Body of pancreas (tissue), 4 donors: ENCODE measurements at places on chromosomes 7 and 10. TPM values are rescaled to one million over a fixed set of nuclear protein-coding genes. Genes with fewer than 3 reads are reported as not detected.

Gene MMRN2
- 17.4 TPM for total RNA-seq

Gene LIPK
- total RNA-seq = not detected

Gene OR2A5
- total RNA-seq = not detected

Gene GRID2IP
- total RNA-seq = 1.6 TPM

Gene TMEM236
- 0.52 TPM for total RNA-seq

Gene C7orf57
- 0.26 TPM for total RNA-seq

Gene DENND11
- 31.9 TPM for total RNA-seq

Gene MEIG1
- total RNA-seq = not detected

Gene MDFIC
- total RNA-seq = 12.5 TPM

Gene SMNDC1
- 7.6 TPM for total RNA-seq

Gene TMEM273
- 9.3 TPM for total RNA-seq

Gene HOGA1
- total RNA-seq = 16.3 TPM

Gene KIF11
- total RNA-seq = 0.66 TPM

Gene STEAP4
- 14.3 TPM for total RNA-seq

- no peaks in the 10 kb centered on the region for H3K27me3 ChIP-seq
- H3K36me3 ChIP-seq = no peaks in the 10 kb centered on the region
- H3K4me3 ChIP-seq = no peak overlapping the region
These were observed 120.4 kb downstream of the PKD1L1 start for GRCh38 chr7:47827871-47828270.

DNA sequence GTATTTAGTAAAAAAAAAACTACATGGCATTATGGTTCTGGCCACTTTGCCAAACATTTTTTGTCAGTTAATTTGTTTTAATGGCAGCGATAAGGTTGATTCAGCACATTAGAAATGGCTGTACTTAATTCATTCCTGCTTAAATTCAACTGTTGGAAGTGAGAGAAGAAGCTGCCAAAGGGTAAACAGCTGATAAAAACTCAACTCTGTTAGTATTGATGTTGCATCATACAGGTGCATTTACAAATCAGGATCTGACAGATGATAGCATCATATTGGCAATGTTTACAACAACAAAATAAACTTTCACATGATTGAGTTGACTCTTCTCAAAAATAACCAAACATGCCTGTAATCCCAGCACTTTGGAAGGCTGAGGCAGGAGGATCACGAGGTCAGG is 444.3 kb downstream of the IPMK start:
- no peaks in the 10 kb centered on the region for H3K4me1 ChIP-seq
- H3K27me3 ChIP-seq = no peaks in the 10 kb centered on the region
- H3K4me3 ChIP-seq = no peak overlapping the region
- DNase-seq = no peak
- no peak overlapping the region for H3K27ac ChIP-seq
- H3K36me3 ChIP-seq = no peaks in the 10 kb centered on the region

- no peaks in the 10 kb centered on the region for H3K27me3 ChIP-seq
- DNase-seq = no peak
- no peak overlapping the region for H3K27ac ChIP-seq
- H3K4me1 ChIP-seq = no peaks in the 10 kb centered on the region
These were observed 713.5 kb downstream of the SORCS1 start for GRCh38 chr10:106450966-106451365.

- no peak for DNase-seq
- H3K4me1 ChIP-seq = peaks cover 21% of the 10 kb centered on the region
- peaks cover 9% of the 10 kb centered on the region for H3K36me3 ChIP-seq
- H3K27ac ChIP-seq = peak overlapping the region; percentile 21
- peak overlapping the region; percentile 19 for H3K4me3 ChIP-seq
These were observed 1.1 kb downstream of the ZNF777 start for GRCh38 chr7:149459540-149460452.

DNA sequence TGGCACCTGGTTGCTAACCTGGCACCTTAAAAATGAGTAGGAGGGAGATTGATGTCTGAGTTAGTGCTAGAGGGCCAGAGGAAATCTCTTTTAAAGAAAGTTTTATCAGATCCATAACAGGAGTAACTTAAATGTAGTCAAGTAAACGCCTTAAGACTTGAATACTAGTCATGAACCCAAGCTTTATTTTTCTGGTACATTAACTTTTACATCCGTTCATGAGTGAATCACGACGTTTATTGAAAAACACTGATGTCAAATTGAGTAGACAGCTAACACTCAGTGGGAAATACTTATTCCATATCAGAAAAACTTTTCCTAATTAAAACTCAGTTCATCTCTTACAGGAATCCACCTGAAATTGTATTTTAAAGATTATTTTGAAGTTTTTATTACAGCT is 6.9 kb upstream of the LAMB1 start:
- H3K36me3 ChIP-seq = no peaks in the 10 kb centered on the region
- DNase-seq = no peak
- no peak overlapping the region for H3K4me3 ChIP-seq

DNA sequence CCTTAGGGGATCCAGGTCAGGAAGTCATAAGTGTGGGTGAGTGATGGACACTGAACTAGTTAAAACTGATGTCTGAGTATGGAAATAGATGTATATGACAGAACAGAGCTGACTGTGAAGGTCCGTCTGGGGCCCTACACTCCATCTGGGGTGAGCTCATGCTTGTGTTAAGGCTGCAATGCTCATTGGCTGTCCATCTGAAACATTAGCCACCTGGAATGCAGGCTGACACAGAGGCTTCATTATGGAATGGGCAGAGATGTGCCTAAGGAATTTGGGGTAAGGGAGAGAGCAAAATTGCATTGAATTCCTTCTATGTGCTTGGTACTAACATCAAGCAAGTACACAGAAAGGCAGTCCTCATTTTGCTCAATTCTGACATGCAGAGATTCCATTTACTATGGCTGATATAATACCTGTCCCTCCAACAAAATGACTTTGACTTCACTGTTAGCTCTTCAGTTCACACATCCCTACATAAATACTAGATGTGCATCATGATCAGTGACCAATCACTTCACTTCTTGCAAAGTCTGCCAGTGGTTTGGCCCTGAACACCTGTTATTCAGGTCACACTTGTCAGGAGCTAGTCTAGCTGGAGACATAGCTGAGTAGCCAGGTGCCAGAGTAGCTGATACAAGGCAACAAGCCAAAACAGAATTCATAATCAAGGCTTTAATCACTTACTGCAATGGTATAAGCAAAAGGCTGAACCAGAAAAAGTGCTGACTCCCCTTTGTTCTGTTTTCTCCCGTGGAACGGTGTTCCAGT is 128.9 kb upstream of the VWC2 start:
- H3K4me1 ChIP-seq = no peaks in the 10 kb centered on the region
- H3K27ac ChIP-seq = no peak overlapping the region
- H3K4me3 ChIP-seq = no peak overlapping the region
- H3K36me3 ChIP-seq = no peaks in the 10 kb centered on the region

GRCh38 chr7:118735441-118735840 is 510.9 kb downstream of the ANKRD7 start:
- H3K4me1 ChIP-seq = no peaks in the 10 kb centered on the region
- no peak for DNase-seq
- H3K36me3 ChIP-seq = no peaks in the 10 kb centered on the region
- H3K4me3 ChIP-seq = no peak overlapping the region
- H3K27me3 ChIP-seq = no peaks in the 10 kb centered on the region

GRCh38 chr10:8702181-8702580 is 647.7 kb downstream of the GATA3 start:
- H3K27ac ChIP-seq = no peak overlapping the region
- no peaks in the 10 kb centered on the region for H3K36me3 ChIP-seq
- no peaks in the 10 kb centered on the region for H3K27me3 ChIP-seq
- no peaks in the 10 kb centered on the region for H3K4me1 ChIP-seq

DNA sequence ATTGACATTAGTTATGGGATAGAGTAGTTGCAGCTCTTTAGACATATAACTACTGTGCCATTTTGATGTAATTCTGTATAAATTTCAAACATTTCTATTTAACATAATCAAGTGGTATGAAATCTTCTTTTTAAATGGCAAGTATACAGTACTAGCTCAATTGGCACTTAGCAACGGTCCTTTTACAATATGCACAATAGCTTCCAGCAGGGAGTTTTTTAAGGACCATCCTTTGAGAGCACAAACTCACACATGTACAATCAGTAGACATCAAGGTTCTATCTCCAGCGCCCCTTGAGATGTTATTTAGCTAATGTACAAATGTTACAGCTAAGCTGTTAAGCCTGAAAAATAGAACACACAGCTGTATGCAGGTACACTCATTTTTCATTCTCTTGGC is 480.7 kb downstream of the TFEC start:
- no peak for DNase-seq
- H3K27ac ChIP-seq = no peak overlapping the region
- no peak overlapping the region for H3K4me3 ChIP-seq
- H3K4me1 ChIP-seq = no peaks in the 10 kb centered on the region

- peak overlapping the region; percentile 27 for H3K4me3 ChIP-seq
- H3K36me3 ChIP-seq = no peaks in the 10 kb centered on the region
- H3K27ac ChIP-seq = peak overlapping the region; percentile 91
- H3K27me3 ChIP-seq = no peaks in the 10 kb centered on the region
These were observed 986 bp upstream of the PDGFA start for GRCh38 chr7:520503-521161.

- H3K27me3 ChIP-seq = no peaks in the 10 kb centered on the region
- H3K4me3 ChIP-seq = no peak overlapping the region
- no peaks in the 10 kb centered on the region for H3K36me3 ChIP-seq
- H3K27ac ChIP-seq = peak overlapping the region; percentile 65
- H3K4me1 ChIP-seq = no peaks in the 10 kb centered on the region
These were observed 44.0 kb downstream of the COL13A1 start for GRCh38 chr10:69845574-69846292.

- H3K27me3 ChIP-seq = no peaks in the 10 kb centered on the region
- peak overlapping the region; percentile 47 for H3K27ac ChIP-seq
- peaks cover 16% of the 10 kb centered on the region for H3K4me1 ChIP-seq
- H3K4me3 ChIP-seq = no peak overlapping the region
- no peak for DNase-seq
- no peaks in the 10 kb centered on the region for H3K36me3 ChIP-seq
These were observed 82.7 kb downstream of the SLC37A3 start for GRCh38 chr7:140315498-140316164.

GRCh38 chr7:124992851-124993562 is 63.4 kb upstream of the POT1 start:
- DNase-seq = peak; percentile 11
- no peaks in the 10 kb centered on the region for H3K4me1 ChIP-seq
- no peak overlapping the region for H3K27ac ChIP-seq
- no peak overlapping the region for H3K4me3 ChIP-seq
- H3K36me3 ChIP-seq = no peaks in the 10 kb centered on the region

GRCh38 chr10:85212526-85212925 is 884.1 kb downstream of the CCSER2 start:
- no peak overlapping the region for H3K4me3 ChIP-seq
- no peaks in the 10 kb centered on the region for H3K36me3 ChIP-seq
- H3K27ac ChIP-seq = no peak overlapping the region
- DNase-seq = no peak

DNA sequence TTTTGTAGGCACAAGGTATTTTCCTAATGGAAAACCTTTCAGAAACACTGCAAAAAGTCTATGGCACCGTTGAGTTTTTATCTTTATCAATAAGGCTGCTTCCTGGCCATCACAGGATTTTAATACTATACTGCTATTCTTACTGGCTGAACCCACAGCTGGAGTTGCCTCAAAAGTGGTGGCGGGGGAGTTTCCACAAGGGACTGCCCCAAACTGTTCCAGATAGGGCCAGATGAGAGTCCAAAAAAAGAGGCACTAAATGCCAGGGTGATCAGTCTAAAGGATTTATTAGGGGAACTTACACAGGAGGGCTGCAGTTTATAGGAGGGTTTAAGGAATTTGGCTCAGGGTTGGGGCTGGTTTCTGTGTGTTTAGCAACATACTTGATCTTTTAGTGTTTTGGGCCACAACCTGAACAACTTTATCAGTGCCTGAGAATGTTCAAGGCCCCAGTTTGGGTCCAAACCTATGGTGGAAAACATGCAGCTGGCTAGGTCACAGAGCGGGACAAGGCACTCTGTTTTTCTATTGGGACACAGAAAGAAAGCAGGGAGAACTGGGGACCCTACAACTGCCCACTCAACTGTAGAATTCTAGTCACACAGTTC is 41.4 kb downstream of the STAM start:
- peaks cover 10% of the 10 kb centered on the region for H3K4me1 ChIP-seq
- no peaks in the 10 kb centered on the region for H3K27me3 ChIP-seq
- no peak for DNase-seq
- no peaks in the 10 kb centered on the region for H3K36me3 ChIP-seq
- no peak overlapping the region for H3K4me3 ChIP-seq

GRCh38 chr7:97865104-97865503 is 7.1 kb downstream of the ASNS start:
- peak; percentile 45 for DNase-seq
- H3K4me1 ChIP-seq = peaks cover 4% of the 10 kb centered on the region
- no peaks in the 10 kb centered on the region for H3K27me3 ChIP-seq
- H3K36me3 ChIP-seq = no peaks in the 10 kb centered on the region

DNA sequence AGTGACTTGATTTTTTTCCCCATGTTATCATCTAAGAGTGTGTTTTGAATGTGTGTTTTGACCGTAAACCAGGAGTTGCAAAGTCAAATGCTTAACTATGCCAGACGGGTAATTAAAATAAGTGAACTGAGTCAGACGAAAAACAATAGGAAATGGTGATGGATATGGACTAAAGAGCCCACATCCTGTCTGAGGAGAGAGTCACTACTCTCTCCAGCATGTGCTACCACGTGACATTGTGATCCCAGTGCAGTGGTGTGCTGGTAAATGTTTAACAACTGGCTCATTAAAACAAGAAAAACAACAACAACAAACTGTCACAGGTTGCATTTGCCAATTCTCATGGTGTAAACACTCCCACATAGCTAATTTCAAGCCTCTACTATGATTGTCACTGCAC is 164.3 kb downstream of the SUGCT start:
- no peaks in the 10 kb centered on the region for H3K4me1 ChIP-seq
- H3K27me3 ChIP-seq = no peaks in the 10 kb centered on the region
- H3K27ac ChIP-seq = no peak overlapping the region
- DNase-seq = no peak

GRCh38 chr7:101915000-101915399 is 97.6 kb downstream of the CUX1 start:
- no peak overlapping the region for H3K27ac ChIP-seq
- H3K27me3 ChIP-seq = no peaks in the 10 kb centered on the region
- peaks cover 6% of the 10 kb centered on the region for H3K4me1 ChIP-seq
- no peak overlapping the region for H3K4me3 ChIP-seq
- peak; percentile 26 for DNase-seq

- no peak overlapping the region for H3K4me3 ChIP-seq
- DNase-seq = peak; percentile 18
- H3K36me3 ChIP-seq = no peaks in the 10 kb centered on the region
- peaks cover 60% of the 10 kb centered on the region for H3K4me1 ChIP-seq
- H3K27me3 ChIP-seq = no peaks in the 10 kb centered on the region
These were observed 34.2 kb downstream of the CTBP2 start for GRCh38 chr10:125125951-125126735.
